Stimulated activated CD4-positive, alpha-beta T cell treated with anti-CD3 and anti-CD28 coated beads, Interleukin-4, amount 100 ng/mL, for 24 hours (primary cell): ENCODE measurements at places on chromosomes 7 and 10.

DNA sequence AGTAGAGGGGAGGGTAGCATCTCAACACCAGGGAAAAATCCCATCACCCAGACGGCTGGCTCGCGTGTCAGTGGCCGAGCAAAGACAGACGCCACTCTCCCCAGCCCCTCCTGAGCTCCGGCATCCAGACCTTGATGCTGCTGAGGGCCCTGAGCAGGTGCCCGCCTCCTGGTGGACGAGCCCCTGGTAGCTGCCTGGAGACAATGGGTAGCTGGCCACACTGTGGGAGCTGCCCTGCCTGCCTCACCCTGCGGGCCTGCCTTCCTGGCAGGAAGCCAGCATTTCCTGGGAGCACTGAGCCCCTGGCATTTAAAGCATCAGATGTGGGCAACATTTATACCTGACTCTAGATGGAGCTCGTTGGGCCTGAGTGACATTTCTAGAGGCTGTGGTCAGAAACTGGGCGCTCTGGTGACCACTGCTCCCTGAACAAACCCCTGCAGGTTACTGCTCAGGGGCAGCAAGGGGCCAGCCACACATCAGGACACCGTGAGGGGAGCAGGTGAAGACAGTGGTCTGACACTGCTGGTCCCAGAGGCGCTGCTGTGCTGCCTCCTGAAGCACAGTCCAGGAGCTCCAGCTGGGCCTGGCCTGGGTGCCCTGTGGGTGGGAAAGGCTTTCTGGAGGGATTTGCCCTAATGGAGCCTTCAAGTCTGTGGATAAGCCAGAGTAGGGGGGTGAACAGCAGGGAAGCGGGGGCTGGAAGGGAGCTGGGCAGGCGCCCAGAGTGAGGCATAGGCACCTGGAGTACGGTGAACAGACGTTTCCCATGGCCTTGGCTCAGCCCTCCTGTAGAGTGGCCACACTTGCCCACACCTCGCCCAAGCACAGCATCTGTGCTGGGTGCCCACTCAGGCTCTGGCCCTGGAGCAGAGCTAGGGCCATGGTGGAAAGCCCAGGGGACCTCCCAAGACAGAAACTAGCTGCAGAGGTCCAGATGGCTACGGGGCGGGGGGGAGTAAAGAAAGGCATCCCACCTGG, 138.7 kb downstream of the MAPK8 start:
- DNase-seq, result no peak

- DNase-seq, result no peak
Measured at GRCh38 chr7:122515404-122515803, 183.5 kb downstream of the RNF133 start.

DNA sequence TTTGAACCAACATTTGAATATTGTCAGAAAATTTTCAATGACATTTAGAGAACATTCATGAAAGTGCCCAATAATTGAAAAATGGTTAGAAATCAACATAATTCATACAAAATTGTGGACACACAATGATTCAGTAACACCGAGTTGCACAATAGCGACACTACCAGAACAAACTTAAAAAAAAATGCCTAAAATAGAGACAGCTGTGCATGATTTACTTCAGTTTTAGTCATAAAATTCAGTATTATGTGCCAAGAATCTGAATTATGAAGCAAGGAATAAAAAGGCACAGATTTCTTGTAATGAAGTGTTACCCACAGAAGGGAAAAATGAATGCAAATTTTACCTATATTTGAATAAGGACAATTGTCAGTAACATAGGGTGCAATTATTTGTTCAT, 396.0 kb downstream of the SEMA3D start:
- no peak for DNase-seq

GRCh38 chr7:45955286-45955685, 34.2 kb upstream of the IGFBP3 start:
- DNase-seq, result no peak

DNA sequence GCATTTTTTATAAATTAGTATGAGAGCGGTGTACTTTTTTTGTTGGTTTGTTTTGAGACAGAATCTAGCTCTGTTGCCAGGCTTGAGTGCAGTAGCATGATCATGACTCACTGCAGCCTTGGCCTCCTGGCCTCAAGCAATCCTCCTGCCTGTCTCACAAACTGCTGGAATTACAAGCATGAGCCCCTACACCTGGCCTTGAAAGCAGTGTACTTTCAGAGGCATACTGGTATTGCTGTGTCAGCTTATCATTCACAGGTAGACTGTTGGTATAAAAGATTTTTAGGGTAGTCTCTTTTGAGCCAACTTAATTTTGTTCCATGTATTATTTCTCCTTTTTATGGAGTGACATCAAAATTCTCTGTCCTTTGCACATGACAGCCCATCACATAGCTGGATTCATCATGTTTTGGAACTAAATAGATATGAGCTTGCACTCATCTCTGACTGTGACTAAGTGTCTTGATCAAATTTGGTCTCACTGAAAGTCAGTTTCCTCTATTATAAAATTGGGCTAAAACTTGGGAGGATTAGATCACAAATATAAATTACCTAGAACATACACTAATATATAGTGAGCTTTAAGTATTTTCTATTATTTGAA, 12.4 kb downstream of the GNAT3 start:
- no peak for DNase-seq

- no peak for DNase-seq
Measured at GRCh38 chr10:32976338-32976737, 18.3 kb upstream of the ITGB1 start.

DNA sequence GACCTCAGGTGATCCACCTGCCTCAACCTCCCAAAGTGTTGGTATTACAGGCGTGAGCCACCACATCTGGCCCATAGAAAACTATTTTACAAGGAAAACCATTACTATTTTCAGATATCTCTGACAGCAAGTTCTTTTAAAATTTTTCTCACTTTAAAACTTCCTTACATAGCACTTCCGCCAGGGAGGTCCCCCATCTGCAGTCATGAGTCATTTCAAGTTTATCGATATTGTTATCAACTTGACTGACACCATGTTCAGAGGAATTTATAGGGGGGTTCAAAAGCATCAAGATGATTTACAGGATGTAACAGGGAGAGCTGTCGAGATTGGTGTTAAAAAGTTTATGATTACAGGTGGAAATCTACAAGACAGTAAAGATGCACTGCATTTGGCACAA, 88.8 kb downstream of the NRBF2 start:
- no peak for DNase-seq

DNA sequence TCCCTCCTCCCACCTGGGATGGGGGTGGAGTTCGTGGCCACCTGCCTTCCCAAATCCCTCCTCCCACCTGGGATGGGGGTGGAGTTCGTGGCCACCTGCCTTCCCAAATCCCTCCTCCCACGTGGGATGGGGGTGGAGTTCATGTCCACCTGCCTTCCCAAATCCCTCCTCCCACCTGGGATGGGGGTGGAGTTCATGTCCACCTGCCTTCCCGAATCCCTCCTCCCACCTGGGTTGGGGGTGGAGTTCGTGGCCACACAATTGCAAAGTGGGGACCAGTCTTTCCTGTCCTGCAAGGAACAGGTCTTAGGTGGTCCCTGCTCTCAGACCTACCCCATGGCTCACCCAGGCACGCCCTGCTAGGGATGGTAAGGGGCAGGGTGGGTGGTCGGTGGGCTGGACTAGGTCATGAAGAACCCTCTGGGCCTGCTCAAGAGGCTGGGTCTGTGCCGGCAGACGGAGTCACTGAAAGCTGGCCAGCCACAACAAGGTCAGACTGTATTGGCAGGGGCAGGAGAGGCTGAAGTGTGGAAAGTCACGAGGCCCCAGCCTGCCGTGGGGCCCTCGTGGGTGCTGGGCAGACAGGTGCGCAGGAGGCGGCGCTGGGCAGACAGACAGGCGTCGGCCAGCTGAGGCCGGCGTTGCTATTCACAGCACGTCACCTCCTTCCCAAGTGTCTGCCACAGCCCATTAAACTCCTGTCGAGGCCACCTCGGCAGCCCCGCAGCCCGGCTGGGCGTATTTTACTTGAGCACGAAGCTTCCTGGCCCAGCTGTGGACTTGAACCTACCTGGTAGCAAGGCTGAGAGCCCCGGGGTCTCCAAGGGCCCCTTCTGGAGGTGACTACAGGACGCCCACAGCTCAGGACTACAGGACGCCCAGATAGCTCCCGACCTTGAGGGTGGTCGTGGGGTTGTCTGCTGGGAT, 4.1 kb downstream of the KNDC1 start:
- DNase-seq, result no peak

- DNase-seq, result no peak
Measured at GRCh38 chr10:127408733-127409132, 140.4 kb upstream of the NPS start.

GRCh38 chr10:97718659-97719142, 5.2 kb downstream of the MARVELD1 start:
- DNase-seq, result no peak

- peak; percentile 37 for DNase-seq
Measured at GRCh38 chr7:142357953-142358520, 100.2 kb upstream of the PRSS58 start.

- DNase-seq, result no peak
Measured at GRCh38 chr7:92325173-92325572, 79.4 kb downstream of the ANKIB1 start.

DNA sequence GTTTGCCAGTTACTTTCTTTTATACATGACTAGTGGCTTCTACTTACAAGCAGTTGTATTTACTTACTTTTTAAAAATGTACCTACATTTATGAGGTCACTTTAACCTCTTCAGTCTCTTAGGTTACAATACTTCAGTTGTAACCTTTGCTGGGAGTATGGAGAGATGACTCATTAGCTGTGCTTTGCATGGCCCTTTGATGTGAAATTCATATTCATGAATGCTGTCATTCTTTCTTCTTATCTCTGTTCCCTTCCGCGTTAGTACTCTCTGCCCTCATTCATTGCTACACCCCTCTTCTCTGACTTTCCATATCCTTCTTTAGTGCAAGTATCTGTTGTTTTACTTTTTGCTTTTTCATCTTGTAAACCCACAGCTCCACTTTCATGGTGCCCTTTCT, 164.3 kb downstream of the BMPER start:
- DNase-seq, result no peak

DNA sequence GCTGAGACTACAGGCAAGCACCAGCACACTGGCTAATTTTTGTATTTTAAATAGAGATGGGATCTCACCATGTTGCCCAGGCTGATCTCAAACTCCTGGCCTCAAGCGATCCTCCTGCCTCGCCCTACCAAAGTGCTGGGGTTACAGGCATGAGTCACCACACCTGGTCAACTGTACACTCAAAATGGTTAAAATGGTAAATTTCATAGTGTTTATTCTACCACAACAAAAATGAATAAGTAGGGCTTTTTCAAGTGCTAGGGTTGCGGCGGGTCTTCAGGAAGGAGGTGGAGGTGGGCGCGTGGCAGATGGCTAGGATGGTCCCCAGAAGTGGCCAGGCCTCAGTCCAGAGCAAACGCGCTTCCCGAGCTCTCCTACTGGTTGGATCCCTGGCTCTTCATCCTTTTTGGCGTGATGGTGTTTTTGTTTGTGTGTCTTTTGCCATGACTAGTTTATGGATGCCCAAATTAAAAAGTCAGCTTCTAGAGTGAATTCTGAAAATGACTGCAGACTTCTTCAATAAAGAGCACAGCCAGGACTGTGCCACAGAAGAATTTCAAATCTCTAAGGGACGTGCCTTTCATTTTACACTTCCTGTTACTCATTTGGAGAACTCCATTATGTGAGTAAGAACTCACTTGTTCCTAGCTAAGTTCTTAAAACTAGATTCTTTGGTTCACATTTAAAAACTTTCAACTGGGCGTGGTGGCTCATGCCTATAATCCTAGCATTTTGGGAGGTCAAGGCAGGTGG, 73.9 kb downstream of the TMEM130 start:
- DNase-seq, result no peak

GRCh38 chr7:33644489-33644888, 260.9 kb upstream of the BMPER start:
- no peak for DNase-seq

- no peak for DNase-seq
Measured at GRCh38 chr10:117188371-117188770, 8.9 kb upstream of the KCNK18 start.

DNA sequence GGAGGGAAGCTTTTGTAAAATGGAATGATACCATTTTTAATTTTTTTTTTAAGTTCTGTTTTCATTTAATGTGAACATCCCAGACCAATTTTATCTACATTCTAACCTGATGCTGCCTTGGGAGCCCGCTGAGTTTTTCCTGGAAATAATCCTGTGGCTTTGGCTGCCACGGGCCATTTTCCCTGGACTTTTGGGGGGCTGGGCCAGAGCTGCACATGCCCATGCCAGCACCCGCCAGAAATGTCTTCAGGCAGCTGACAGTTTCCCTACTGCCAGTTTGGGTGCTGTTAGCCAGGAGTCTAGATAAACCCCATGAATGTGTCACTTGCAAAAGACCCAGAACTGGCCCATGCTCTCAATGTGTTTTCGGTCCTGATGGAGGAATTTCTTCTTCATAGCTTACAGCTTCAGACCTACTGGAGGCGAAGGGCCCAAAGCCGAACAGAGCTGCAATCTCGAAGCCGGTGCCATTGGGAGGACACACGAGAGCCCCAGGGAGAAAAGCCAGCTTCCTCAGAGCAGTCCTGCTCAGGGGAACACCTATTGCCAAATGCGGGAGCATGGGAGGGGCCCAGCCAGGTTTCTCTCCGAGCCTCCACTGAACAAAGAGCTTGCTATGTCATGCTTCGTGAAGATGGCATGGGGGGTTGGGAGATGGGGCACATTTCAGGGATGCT, 444.2 kb upstream of the MKI67 start:
- no peak for DNase-seq

DNA sequence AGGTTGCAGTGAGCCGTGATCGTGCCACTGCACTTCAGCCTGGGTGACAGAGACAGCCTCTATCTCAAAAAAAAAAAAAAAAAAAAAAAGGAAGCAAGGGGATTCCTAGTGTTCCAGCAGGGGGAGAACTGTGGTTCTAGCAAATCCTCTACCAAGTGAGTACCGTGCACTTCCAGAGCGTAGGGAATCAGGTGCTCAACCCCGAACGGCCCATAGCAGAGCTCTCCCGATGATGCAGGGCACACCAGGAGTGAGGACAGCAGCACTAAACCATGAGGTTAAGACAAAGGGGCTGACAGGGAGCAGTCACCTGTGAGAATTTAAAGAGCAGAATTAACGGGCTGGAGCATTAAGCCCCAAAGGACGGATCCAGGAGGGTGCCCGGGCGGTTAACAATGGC, 173.6 kb downstream of the PTPRN2 start:
- no peak for DNase-seq

GRCh38 chr7:92466682-92467081, 11.1 kb downstream of the ERVW-1 start:
- no peak for DNase-seq

- no peak for DNase-seq
Measured at GRCh38 chr7:93958216-93958615, 36.7 kb downstream of the GNG11 start.

DNA sequence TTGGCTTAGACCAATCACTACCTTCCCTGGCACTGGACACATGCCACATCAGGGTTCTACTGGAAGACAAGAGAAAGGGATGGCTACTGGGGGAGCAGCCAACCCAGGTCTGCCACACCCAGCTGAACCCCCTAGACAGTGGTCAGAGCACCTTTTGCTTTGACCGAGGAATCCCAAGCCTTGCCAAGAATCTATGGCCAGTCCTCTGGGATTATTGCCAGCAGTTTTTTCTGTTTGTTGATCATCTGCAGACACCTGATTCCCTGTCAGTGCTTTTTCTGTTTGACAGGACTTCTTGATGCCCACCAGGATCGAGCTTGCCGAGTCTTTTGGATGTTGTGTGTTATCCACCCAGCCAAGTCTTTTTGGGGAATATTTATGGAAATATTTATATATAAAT, 476.2 kb upstream of the GALNT17 start:
- DNase-seq, result no peak

- no peak for DNase-seq
Measured at GRCh38 chr10:48996329-48996728, 56.7 kb upstream of the LRRC18 start.
